H1 (cell line): ENCODE measurements at places on chromosomes 13 and 19. TPM values are rescaled to one million over a fixed set of nuclear protein-coding genes. Genes with fewer than 3 reads are reported as not detected.

GRCh38 chr19:18603958-18604819 lies 2.4 kb downstream of the CRLF1 start:
- H3K27me3 ChIP-seq, result peaks cover 74% of the 10 kb centered on the region
- no peak overlapping the region for H3K27ac ChIP-seq
- H3K4me3 ChIP-seq, result peak overlapping the region; percentile 1; the same call in 1 of the 2 replicates
- no peak for DNase-seq
- H3K36me3 ChIP-seq, result no peaks in the 10 kb centered on the region

- no peaks in the 10 kb centered on the region for H3K27me3 ChIP-seq
- no peak overlapping the region for H3K27ac ChIP-seq
- H3K4me3 ChIP-seq, result no peak overlapping the region
- H3K36me3 ChIP-seq, result no peaks in the 10 kb centered on the region
- no peak for DNase-seq
- no peaks in the 10 kb centered on the region for H3K4me1 ChIP-seq
These were observed 66.0 kb upstream of the TPP2 start for GRCh38 chr13:102530751-102531150.

The ICAM3 gene
- 16.5 TPM in 2 replicates for total RNA-seq

- no peak for DNase-seq
- no peak overlapping the region for H3K4me3 ChIP-seq
- H3K27ac ChIP-seq, result no peak overlapping the region
- H3K27me3 ChIP-seq, result no peaks in the 10 kb centered on the region
These were observed 29.7 kb upstream of the FREM2 start for GRCh38 chr13:38657191-38657590.

The ZNF471 gene
- total RNA-seq, result 0.42 and 0.74 TPM in 2 replicates

GRCh38 chr13:101109005-101109404 lies 307.3 kb downstream of the NALCN start:
- no peak overlapping the region for H3K4me3 ChIP-seq
- H3K27me3 ChIP-seq, result no peaks in the 10 kb centered on the region
- H3K36me3 ChIP-seq, result no peaks in the 10 kb centered on the region
- DNase-seq, result no peak

- no peaks in the 10 kb centered on the region for H3K4me1 ChIP-seq
- H3K27ac ChIP-seq, result no peak overlapping the region
- H3K36me3 ChIP-seq, result no peaks in the 10 kb centered on the region
- H3K4me3 ChIP-seq, result no peak overlapping the region
- no peaks in the 10 kb centered on the region for H3K27me3 ChIP-seq
These were observed 9.6 kb upstream of the NOTCH3 start for GRCh38 chr19:15210323-15210781.

GRCh38 chr19:38713227-38713649 lies 31.0 kb downstream of the CAPN12 start:
- no peak for DNase-seq
- H3K27ac ChIP-seq, result no peak overlapping the region
- H3K27me3 ChIP-seq, result no peaks in the 10 kb centered on the region
- H3K4me3 ChIP-seq, result no peak overlapping the region

- H3K27me3 ChIP-seq, result peaks cover 53% of the 10 kb centered on the region
- DNase-seq, result no peak
- H3K27ac ChIP-seq, result no peak overlapping the region
- no peaks in the 10 kb centered on the region for H3K36me3 ChIP-seq
- no peak overlapping the region for H3K4me3 ChIP-seq
These were observed 41.2 kb downstream of the NFIX start for GRCh38 chr19:13036366-13036976.

The SOX1 gene
- total RNA-seq, result 0.09 and 0.11 TPM in 2 replicates

DNA sequence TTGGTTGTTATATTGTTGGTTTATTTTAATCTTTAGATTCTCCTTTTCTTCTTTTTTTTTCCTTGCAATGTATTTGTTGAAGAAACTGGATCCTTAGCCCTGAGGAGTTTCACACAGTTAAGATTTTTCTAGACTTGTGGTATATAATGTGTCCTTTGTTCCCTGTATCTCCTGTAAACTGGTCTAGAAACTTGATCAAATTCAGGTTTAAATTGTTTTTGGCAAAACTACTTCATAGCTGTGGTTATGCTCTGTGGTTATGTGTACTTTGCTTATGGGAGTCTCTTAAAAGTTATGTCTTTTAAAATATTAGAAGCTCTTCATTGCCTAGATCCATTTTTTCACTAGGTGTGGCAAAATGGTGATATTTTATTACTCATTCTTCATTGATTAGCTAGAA lies 3.7 kb upstream of the MTRF1 start:
- no peaks in the 10 kb centered on the region for H3K36me3 ChIP-seq
- H3K4me3 ChIP-seq, result no peak overlapping the region
- DNase-seq, result no peak
- H3K27me3 ChIP-seq, result no peaks in the 10 kb centered on the region
- H3K4me1 ChIP-seq, result no peaks in the 10 kb centered on the region

GRCh38 chr19:4301590-4302242 lies 473 bp downstream of the TMIGD2 start:
- no peaks in the 10 kb centered on the region for H3K36me3 ChIP-seq
- H3K4me1 ChIP-seq, result peaks cover 1% of the 10 kb centered on the region; the same call in 1 of the 2 replicates
- no peak overlapping the region for H3K27ac ChIP-seq
- H3K27me3 ChIP-seq, result no peaks in the 10 kb centered on the region

DNA sequence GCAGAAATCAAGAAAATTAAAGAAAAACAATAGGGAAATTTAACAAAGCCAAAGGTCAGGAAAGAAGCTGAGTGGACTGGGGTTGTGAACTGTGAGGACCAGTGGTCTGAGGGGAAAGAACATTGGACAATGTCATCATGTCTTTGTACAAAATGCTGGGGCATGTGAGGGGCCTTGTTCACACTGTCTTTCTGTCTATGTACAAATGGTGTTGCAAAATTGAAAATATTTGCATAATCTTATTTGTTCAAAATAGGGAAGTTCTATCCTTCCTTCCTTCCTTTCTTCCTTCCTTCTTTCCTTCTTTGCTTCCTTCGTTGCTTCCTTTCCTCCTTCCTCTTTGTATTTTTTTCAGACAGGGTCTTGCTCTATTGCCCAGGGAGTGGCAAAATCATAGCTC lies 79.2 kb upstream of the SCEL start:
- no peak overlapping the region for H3K27ac ChIP-seq
- no peak overlapping the region for H3K4me3 ChIP-seq
- H3K4me1 ChIP-seq, result no peaks in the 10 kb centered on the region
- no peaks in the 10 kb centered on the region for H3K27me3 ChIP-seq

The MBD3L3 gene
- not detected in 2 replicates for total RNA-seq

DNA sequence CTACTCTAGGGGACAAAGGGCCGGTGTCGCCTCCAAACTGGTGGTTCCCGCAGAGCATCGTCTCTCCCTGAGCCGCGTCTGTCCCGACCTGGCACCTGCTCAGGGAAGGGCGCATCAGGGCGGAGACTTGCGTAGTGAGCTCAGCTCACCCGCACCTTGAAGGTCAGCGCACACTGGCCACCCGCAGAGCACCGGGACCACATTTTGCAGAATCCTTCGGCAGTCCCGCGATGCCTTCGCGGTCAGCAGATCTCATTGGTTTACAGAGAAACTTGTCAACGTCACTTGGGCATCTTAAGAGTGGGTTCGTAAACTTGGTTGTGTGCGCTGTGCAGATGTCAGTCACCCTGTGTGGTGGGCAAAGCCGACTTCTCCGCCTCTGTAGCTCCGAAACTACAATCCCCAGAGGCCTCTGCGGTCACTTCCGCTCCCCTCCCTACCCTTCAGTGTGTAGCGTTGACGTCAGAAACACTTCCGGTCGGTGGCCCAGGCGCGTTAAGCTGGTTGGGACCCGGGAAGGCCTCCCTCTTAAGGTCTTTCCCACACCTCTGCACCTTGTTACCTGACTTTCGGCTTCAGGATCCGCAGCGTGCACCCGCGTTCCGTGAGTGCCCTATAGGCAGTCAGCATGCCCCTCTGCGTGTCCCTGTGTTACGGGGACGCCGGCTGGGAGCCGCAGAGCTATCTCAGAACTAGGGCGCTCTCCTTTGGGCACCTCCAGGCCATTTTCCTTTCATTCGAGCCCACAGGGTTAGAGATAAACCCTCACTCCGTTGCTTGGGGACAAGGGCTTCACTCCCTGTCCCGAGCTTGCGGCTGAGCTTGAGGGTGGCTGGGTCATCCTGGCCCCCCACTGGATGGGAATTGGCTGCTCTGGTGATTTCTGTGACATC lies 36.5 kb upstream of the ZNF527 start:
- peak overlapping the region; percentile 89 for H3K27ac ChIP-seq
- no peaks in the 10 kb centered on the region for H3K36me3 ChIP-seq
- H3K4me3 ChIP-seq, result peak overlapping the region; percentile 92
- H3K4me1 ChIP-seq, result no peaks in the 10 kb centered on the region
- H3K27me3 ChIP-seq, result no peaks in the 10 kb centered on the region

DNA sequence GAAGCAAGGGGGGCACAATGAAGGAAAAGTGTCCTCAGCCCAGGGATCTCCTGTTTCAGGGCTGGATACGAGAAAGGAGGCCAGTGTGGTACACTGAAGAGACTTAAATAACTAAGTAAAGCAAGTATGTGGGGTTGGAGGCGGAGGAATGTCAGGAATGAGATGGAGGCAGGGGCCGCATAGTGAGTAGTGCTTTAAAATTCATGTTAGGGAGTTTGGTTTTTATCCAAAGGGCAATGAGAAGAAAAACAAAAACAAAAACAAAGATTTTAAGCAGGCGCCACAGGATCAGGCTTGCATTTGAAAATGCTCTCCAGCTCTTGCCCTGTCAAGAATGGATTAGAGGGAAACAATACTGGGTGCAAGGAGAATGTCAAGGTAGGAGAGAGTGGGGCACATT lies 273.4 kb downstream of the DCLK1 start:
- H3K4me1 ChIP-seq, result peaks cover 42% of the 10 kb centered on the region
- H3K27me3 ChIP-seq, result no peaks in the 10 kb centered on the region
- DNase-seq, result peak; percentile 73

The PRTN3 gene
- 0.39 and 0.42 TPM in 2 replicates for total RNA-seq

- no peak for DNase-seq
- H3K4me1 ChIP-seq, result peaks cover 4% of the 10 kb centered on the region; the same call in 1 of the 2 replicates
These were observed 258.8 kb upstream of the STARD13 start for GRCh38 chr13:33544308-33544707.

DNA sequence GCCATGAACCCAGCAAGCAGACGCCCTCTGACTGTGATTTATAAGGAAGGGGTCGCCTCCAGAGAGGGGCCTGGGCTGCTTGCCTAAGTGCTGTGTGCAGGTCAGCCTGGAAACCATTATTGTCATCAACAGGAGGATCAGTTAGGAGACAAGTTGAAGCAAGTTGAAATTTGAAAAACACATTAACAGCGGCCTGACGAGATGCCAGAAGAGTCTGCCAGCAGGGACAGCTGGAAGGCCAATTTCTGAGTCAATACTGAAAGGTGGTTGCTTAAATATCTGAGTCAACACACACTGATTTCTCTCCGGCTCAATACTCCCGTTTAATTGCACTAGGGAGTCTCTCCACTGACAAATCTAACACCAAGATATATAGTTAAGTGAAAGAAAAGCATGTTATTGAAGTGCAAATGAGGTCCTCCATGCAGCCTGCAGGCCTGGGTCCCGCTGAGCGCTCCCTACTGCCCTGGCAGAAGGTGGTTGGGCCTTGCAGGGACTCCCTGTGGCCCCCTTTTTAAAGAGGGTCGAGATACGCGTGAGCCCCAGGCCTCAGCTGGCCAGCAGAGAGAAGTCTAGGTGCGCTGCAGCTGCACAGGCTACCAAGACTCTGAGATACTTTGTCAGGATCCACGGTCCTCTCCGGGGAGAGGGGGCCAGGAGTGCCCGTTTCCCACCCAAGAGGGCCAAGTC lies 91.1 kb downstream of the RNASEH2B start:
- H3K36me3 ChIP-seq, result no peaks in the 10 kb centered on the region
- no peaks in the 10 kb centered on the region for H3K27me3 ChIP-seq
- H3K4me1 ChIP-seq, result peaks cover 10% of the 10 kb centered on the region
- no peak overlapping the region for H3K27ac ChIP-seq
- no peak for DNase-seq

- no peak overlapping the region for H3K27ac ChIP-seq
- peak overlapping the region; percentile 74 for H3K4me3 ChIP-seq
- peaks cover 5% of the 10 kb centered on the region for H3K4me1 ChIP-seq
- no peaks in the 10 kb centered on the region for H3K36me3 ChIP-seq
- DNase-seq, result no peak
These were observed 717 bp upstream of the NALCN start for GRCh38 chr13:101417043-101417406.

GRCh38 chr13:30580852-30581502 lies 36.7 kb upstream of the USPL1 start:
- no peak for DNase-seq
- no peaks in the 10 kb centered on the region for H3K4me1 ChIP-seq

The FIZ1 gene
- 17.6 and 18.5 TPM in 2 replicates for total RNA-seq

DNA sequence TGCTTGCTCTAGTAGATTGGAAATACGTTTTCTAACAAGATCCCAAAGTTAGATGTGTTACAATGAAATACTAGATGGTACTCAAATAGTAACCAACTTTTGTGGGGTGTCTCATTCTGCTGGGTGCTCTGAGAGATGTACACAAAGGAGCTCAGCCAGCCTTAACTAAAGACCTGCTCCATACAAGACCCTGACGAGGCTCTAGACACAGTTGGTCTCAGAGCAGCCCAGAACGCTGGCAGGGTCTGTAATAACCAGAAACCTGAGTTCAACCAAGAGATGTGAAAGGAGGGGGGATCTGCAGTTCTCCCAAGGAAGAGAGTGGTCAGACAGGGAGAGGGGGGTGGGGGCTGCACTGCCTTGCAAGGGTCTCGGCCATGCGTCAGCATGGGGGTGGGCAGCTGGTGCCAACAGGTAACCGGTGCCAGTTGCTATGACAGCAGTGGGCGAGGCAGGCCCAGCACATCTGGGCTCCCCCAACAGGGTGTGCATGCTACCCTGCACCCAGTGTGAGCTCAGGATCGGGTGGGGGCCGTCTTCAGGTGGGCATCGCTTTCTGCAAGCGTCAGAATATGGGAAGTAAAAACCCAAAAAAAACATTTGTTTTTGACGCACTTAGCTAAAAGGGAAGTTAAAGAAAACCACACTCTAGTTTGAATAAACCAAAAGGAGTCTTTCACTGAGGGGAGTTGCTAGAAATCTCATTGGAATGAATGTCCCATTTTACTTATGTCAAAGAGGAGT lies 68.0 kb upstream of the GPR183 start:
- H3K36me3 ChIP-seq, result no peaks in the 10 kb centered on the region
- no peak for DNase-seq
- no peaks in the 10 kb centered on the region for H3K27me3 ChIP-seq
- no peak overlapping the region for H3K27ac ChIP-seq

The MBD3L2 gene
- not detected in 2 replicates for total RNA-seq

The IGSF23 gene
- not detected in 2 replicates for total RNA-seq

DNA sequence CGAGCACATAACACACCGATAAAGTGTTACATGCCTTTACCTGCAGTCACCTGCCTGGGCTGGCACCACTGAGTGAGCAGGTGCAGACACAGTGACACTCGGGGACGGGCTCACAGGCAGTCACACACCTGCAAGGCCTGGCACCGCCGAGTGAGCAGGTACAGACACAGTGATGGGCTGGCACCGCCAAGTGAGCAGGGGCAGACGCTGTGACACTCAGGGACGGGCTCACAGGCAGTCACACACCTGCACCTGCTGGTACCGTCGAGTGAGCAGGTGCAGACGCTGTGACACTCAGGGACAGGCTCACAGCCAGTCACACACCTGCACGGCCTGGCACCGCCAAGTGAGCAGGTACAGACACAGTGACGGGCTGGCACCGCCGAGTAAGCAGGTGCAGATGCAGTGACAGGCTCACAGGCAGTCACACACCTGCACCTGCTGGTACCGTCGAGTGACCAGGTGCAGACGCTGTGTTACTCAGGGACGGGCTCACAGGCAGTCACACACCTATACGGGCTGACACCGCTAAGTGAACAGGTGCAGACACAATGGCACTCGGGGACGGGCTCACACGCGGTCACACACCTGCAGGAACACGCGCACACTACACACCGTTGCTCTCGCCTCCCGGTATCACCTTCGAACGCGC lies 470 bp downstream of the ZNF835 start:
- H3K36me3 ChIP-seq, result no peaks in the 10 kb centered on the region
- H3K27ac ChIP-seq, result no peak overlapping the region
- DNase-seq, result no peak
- no peaks in the 10 kb centered on the region for H3K27me3 ChIP-seq
- no peaks in the 10 kb centered on the region for H3K4me1 ChIP-seq
- peak overlapping the region; percentile 92; the same call in 1 of the 2 replicates for H3K4me3 ChIP-seq

The NKPD1 gene
- total RNA-seq, result 0.38 and 0.39 TPM in 2 replicates
